ENCODE measurements at places on chromosomes 7 and 10.

DNA sequence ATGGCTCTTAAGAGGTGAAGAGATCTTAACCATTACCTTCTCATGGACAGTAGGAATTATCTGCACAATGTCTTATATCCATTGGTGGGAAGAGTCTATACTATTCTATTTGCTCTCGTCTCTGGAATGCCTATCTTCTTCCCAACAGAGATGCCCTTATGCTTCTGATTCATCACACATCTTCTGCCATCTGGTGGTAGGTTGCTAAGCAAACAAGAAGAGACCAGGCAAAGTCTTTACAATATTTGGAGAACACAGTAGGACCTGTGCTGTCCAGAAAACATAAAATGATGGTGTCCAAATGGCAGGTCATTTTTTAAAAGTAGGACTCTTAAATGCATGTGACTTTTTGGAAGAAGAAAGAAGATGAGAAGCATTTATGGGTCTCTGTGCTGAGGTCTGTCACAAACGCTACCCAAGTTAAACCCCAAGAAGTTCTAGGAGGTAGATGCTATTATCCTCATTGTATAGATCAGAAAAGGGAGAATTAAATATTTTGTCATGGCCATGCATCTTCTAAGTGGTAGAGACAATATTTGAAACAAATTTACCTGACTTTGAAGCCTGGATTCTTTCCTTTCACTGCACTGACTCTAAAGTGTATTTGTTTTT, 67.8 kb upstream of the NXPH1 start:
- peak; percentile 48 for DNase-seq

DNA sequence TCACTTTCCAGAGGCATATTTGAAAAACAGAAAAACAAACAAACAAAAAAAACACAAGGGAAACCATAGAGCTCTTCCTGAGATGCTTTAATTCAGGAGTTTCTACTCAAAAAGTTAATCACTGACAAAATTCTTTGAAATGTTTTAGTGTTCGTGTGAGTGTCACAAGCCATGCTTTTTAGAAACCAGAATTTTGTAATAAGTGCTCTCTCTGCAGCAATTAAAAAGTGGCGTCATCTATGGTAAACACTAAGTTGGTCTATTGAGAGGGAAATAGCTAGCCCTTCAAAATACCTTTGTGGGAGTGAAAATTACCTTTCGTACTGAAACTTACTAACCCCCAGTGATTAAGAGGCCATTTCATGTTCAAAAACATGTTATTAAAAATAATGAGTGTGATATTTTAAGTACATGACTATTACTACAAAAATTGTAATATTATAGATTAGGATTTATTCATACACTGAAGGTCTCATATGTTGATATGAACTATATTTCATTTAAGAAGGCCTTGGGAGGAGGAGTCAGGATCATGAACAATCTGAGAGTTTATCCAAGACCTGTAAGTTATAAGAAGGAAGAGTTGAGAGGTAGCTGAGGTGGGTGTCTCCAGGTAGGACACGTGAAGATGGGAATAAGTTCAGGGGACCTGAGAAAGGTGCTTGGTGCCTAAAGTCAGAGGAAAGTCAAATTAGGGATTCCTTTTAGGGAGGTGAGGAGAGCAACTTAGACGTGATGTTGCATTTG, 94.6 kb downstream of the PPP1R9A start:
- DNase-seq, result no peak

GRCh38 chr10:97876402-97876801, 26.8 kb downstream of the GOLGA7B start:
- no peak for DNase-seq

GRCh38 chr10:44198096-44198779, 186.7 kb downstream of the CXCL12 start:
- DNase-seq, result no peak

- no peak for DNase-seq
Measured at GRCh38 chr10:97362310-97363033, 27.9 kb upstream of the FRAT2 start.

DNA sequence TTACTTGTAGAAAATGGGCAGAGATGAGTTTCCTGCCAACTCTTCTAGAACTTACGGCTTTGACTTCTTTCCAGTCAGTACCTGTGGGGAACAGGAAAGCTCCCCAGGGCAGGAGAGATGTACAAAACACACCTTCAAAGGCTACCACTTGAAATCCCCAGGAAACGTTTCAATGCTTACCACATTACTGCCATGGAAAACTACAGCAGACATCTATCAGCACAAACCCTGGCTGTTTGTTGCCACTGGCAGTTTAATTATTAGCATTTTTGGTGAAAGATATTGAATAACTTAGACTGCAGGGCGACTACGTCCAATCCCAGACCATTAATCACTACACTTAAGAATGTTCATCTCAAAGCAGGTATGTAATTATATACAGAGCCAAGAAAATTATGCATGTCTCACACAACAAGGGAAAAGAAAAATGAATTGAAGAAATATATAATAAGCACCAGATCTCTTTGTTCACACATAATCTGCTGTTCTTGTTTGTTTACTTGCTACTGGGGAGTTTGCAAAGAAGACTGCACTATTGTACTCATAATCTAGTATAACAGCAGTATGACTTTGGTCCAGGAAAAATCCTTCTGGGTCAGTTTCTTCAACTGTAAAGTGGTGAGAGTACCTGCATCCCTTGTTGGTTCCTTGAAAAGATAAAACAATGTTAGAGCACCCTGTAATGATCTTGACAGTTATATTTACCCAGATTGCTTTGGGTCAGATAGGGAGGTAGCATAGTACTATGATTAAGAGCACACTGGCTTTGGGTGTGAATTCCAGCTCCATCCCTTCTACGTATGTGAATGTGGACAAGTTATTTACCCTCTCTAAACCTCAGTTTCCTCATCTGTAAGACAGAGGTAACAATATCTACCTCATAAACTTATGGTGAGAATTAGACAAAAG, 138.3 kb downstream of the DOCK4 start:
- no peak for DNase-seq

All from NCI-H510A treated with DMSO at 0.1 percent for 48 hours (cell line).